Fibroblast of skin of left quadriceps (primary cell): ENCODE measurements at places on chromosomes 7 and 10.

- no peak for DNase-seq
Measured at GRCh38 chr10:60042914-60043313, 136.6 kb upstream of the CCDC6 start.

- DNase-seq: no peak
Measured at GRCh38 chr10:31605426-31605825, 286.4 kb downstream of the ZEB1 start.

DNA sequence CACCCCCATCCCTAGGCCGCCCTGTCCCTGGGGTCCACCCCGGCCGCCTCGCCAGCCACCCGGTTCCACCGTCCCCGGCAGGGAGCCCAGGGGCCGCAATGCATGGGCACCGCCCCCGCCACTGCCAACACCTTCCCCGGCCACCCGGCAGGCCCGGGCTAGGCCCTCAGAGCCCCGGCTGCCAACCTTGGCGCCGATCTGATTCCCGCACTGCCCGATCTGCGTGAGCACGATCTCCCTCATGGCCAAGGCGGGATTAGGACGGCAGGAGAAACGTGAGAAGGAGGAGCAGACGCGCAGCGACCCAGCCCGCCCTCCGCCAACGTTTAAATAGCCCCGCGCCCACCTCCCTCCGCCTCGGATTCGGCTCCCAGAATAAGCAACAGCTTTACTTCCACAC lies at the start of gene TUBB8:
Gene TUBB8, minus strand, starts transcription at position 301 of the 400 bp plus-strand sequence. Its CDS starts 58 bp downstream, at position 243.
- no peak for DNase-seq

DNA sequence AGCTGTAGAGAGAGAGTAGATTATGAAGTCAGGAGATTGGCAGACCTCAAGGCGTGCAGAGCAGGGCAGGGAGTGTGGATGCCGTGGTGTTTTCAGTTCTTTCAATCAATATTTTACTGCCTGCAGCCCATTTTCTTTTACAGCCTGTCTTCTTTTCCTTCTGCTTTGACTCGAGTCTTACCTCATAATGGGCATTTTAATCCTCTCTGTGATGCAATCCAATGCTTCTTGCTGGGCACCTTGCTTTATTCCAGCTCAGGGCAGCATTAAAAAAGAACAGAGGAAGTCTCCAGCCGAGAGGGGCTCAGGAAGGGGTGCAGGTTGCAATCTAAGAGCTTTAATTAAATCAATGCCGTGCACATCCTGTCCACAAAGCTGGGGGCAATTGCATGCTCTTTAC lies 839.0 kb downstream of the LRMDA start:
- no peak for DNase-seq

DNA sequence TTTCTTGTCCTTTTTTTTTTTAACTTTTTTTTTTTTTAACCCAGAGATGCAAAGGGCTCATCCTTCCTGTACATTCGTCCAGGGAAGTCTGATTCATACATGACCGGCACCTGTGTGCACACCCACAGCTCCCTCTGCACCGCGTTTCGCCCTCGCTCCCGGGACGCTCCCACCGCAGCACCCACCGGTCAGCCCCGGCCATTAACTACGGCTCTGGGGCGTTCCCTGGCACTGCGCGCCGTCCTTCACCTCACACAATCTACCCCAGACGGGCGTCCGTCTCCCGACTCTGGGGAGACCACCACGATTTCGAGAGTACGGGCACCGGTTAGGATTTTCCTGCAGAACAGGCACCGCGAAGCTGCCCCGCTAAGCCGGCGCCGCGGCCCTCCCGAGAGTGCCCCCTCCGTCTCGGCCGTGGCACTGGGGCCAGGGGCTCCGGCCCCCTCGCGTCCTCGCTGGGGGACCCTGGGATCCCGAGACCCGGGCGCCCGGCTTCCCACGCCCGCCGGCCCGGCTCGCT lies 452 bp downstream of the ATE1 start:
- DNase-seq: no peak

DNA sequence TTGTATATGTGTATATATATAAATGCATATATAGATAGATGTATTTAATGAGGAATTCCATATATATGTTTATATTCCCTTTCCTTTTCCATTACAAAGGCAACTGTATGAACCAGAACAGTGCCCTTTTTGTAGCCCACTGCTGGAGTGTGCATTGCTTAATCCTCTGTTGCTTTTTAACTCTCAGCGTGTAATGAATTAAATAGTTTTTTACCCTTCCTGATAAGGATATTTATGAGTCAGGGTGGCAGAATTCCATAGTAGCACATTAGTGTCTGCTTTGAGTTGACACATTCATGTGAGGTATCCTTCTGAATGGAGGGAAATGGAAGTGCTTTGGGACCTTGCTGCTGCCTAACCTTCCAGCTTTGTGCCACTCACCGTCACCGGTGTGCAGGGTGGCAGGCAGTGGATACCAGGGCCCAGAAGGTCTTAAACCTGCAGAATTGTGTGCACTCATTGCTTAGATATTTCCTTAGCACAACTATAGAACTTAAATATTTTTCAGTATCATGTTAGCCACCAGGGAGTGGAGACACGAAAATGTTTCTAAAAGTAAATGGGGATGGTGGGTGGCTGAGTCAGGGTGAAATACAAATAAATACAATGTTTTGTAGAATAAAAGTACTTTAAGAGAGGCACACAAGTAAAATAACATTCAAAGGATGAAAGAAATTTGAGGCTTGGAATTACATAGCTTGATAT lies 117.9 kb downstream of the SND1 start:
- DNase-seq: no peak

GRCh38 chr7:3073763-3074458 lies 30.2 kb upstream of the CARD11 start:
- DNase-seq: no peak

DNA sequence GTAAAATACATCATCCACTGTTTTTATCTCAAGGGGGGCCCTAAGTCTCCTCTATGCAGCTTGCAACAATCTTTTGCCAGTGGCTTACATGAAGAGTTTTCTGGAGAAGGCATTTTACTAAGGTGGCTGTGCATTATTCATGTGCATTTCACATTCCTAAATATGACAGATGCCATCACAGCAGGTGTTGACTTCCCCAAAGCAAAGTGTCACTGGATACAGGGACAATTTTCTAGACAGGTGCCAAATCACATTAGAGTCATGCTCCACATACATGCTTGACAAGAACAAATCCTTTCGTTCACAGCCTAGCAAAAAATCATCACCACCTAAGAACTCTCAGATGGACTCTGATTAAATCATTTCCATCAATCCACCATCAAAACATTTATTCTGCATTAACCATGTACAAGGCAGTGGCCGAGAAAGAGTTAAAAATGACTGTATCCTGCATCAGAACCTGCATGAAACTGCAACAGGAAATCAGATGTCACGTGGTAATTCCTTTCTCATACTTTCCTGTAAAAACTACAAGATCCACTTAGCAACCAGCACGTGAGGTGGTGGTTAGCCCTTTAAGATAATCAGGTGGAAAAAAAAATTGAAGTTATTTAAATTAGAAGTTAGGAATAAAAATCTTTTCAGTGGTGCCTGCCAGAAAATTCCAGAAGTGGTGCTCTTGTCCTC lies 88.2 kb upstream of the AFAP1L2 start:
- no peak for DNase-seq

GRCh38 chr10:71512312-71512711 lies 115.6 kb downstream of the CDH23 start:
- DNase-seq: no peak

- DNase-seq: no peak
Measured at GRCh38 chr10:122656308-122656705, 43.3 kb downstream of the C10orf120 start.

GRCh38 chr10:8404721-8405120 lies 350.2 kb downstream of the GATA3 start:
- no peak for DNase-seq
